BJ (cell line): ENCODE measurements at places on chromosomes 11 and 22. TPM values are rescaled to one million over a fixed set of nuclear protein-coding genes. Genes with fewer than 3 reads are reported as not detected.

SLC25A45 gene
- 1.1 and 2.1 TPM in 2 replicates for polyA plus RNA-seq

DNA sequence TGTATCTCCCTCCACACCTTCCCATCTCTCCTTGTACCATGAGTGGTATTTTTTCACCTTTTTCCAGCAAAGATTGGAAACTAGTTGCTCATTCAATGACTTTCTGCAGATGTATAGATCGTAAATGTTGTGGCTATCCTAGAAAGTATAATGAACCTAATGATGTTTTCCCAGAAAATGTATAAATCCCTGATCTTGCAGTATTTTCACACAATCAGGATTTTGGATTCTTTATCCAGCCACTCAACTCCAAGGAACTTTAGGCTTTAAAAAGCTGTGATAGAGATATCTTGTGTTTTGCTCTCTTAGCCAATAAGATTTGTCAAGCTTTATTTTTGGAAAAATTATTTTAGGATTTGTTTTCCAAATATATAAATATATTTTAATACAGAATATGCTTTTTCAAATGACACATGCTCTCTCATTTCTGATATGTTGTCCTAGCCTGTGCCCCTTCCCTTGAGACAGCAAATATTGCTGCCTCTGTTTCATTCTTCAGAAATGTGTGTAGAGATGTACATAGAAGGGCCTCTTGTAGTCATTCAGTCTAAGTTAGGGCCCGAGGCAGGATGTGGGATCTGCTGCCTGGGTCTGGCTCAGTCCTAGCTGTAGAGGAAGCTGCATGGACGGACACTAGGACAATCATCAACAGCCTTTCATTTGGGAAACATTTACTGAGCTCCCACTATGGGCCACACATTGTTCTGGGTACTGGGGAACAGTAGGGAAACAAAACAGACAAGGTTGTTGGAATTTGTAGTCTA, 62.4 kb downstream of the NAV2 start:
- no peak for DNase-seq

DNA sequence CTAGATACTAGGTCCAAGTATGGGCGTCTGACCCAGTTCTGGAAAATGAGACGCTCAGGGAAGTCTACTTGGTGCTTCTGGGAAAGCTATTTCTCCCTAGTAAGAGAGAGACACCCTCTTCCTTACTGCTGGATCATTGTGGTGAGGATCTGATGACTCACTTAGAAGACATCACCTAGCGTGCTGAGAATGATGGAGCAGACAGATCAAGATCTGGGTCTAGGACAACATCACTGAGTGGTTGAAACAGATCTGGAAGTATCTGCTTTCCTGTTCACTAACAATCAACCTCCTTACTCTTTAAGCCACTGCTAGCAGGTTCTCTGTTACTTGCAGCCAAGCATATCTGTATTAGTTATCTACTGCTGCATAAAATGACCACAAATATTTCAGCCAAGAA, 38.3 kb upstream of the HMGXB4 start:
- peak; percentile 25 for DNase-seq

DNA sequence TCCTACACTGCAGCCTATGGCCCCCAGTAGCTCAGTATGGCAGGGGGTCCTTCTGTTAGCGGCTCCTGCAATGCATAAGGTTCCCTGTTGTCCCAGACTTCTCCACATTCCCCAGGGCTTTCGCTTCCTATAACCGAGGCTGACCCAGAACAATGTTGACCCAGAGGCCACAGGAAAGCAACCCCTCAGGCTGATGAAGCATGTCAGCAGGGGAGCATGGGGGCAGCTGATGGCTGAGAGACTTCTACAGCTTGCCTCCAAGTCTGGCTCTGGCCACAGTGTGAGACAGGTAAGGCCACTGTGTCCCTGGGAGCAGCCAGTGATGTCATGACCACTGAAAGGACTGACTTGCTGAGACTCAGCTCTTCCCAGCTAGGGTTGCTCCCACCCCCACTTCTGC, 12.5 kb upstream of the PPFIBP2 start:
- DNase-seq = no peak

- DNase-seq = no peak
Measured at GRCh38 chr22:31206896-31207687, 5.0 kb upstream of the LIMK2 start.

DNA sequence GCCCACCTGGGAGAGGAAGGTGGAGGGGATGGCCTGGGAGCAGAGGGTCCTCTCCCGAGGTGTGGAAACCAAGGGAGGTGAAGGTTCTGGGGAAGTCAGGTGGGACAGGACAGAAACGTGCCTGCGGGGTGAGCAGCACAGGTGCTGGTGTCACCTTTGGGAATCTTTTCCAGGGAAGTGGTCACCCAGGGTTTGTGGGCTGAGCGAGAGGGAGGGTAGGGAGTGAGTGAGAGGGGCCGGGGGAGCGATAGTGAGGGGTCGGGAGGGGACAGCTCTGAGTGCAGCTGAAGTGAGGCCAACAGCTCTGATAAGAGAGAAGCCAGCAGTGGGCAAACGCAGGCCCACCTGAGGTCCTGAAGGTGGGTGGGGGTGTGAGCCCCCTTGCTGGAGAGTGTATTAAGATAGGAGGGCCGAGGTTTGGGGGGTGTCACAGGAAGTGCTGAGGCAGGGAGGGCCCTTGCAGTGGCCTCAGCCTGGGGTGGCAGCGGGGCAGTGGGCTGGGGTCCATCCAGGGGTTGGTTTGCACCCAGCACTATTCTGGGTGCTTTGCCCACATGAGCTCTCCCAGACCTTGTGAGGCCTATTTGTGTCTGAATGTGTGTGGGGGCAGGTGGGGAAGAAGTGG, 1.6 kb upstream of the SHANK3 start:
- no peak for DNase-seq

DNA sequence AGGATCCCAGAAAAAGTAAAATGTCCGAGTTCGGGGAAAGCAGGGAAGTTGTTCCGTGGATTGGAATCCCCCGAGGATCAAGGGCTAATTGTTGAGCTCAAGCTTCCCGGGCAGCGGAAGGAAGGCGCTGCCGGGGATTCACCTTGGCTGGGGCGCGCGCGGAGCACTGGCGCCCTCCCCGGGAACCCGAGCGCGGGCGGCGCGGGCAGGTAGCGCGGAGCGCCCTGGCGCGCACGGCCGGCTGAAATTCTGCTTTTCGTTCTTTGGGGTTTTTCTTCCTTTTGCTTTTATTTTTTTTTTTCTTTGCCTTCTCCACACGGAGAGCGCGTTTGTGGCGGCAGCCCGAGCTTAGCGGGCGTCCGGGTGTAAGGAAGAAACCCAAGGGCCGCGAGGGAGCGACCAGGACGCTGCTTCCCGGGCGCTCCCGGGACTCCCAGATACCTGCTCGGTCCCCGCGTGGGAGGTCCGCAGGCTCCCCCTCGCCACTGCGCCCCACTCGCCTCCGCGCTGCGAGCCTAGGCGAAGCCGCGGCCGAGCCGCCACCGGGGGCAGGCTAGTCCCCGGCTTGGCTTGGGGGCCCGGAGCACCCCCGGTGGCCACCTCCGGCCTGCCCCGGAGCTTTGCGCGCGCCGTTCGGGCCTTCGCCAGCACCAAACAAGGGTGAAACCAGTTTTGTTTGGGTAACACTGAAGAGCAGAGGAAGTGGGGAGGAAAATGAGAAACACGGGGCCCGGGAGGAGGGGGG, 4.8 kb upstream of the IGF2 start:
- DNase-seq = no peak

OR8H3 gene
- not detected in 2 replicates for polyA plus RNA-seq

DNA sequence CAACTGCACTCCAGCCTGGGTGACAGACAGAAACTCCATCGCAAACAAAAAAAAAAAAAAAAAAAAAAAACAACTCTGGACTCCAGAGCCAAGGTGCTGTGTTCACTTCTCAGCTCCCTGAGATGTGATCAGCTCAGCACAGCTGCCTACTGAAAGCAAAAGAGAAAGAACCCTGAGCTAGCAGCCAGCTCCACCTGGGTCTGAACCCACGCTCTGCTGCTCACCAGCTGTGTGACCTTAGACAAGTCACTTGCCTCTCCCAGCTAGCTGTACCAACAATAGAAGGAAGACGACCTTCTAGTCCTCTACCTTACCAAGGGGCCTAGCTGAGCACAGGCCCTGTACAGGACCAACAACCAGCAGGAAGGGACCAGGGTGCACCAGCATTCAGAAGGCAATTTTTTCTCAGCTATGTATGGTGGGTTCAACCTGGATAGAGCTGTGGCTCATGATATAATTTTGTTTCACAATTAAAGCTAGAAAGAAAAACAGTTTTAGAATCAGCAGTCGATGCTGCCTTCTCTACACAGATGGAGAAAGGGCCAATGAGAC, 3.8 kb downstream of the DGCR2 start:
- DNase-seq = no peak

- DNase-seq = no peak
Measured at GRCh38 chr22:26442086-26442756, 13.2 kb downstream of the ASPHD2 start.

OR51T1 gene
- not detected in 2 replicates for polyA plus RNA-seq

GRCh38 chr11:72591785-72592502, 82.3 kb downstream of the PDE2A start:
- DNase-seq = no peak

BIK gene
- polyA plus RNA-seq = 0.09 TPM in 2 replicates

PANX3 gene
- not detected in 2 replicates for polyA plus RNA-seq

CBLIF gene
- not detected in 2 replicates for polyA plus RNA-seq

DNA sequence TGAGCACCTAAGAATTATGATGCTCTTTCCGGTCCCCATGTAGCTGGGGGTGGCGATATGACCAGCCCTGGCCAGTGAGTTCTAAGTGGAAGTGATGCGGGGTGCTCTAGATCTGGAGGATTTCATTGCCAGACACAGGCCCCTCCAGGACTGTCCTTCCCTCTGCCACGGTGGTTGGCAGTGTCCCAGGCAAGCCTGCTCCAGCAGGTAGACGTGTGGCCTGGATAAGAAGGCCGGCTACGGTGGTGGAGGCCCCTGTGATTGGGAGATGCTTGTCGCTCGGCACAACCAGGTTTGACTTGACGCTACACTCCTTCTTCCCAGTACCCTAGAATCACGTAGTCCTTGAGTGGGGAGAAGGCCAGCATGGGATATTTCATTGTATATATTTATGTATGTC, 9.1 kb upstream of the ARHGAP8 start:
- DNase-seq = no peak

- DNase-seq = no peak
Measured at GRCh38 chr11:253160-253885, 16.5 kb downstream of the PSMD13 start.

DNA sequence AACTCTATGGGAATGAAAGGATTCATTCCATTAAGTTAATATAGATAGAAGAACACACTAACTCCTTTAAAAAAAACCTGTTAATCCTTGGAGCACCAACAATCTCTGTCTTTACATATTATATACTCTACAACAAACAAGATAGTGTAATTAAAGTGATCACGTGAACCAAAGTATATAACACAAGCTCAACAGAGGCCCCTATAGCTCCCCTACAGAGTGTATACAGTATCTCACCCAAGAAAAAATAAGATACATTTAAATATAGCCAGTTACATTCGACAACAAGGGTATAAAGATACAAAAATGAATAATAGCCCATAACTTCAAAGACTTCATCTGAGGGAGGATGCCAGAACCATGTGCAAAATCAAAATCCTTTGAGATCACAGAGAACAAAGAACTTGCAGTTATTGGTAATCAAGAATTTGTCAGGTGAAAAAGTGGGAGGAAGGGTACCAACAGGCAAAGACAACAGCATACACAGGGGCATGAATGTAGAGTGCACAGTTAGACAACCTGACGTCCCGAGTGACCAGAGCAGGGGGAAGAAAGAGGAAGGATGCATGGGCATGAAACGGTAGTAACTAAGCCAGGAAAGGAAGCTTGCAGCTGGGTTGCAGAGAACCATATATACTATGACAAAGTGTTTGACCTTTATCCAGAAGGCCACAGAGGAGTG, 4.7 kb downstream of the FCHSD2 start:
- no peak for DNase-seq

- DNase-seq = no peak
Measured at GRCh38 chr11:60242740-60243239, at the start of gene MS4A4E. Gene MS4A4E, minus strand, starts transcription at chr11:60243137. Its CDS starts 13,082 bp downstream, at chr11:60230055.

- DNase-seq = no peak
Measured at GRCh38 chr22:30056015-30056414, 24.2 kb upstream of the HORMAD2 start.

PATE2 gene
- polyA plus RNA-seq = not detected in 2 replicates

GRCh38 chr11:70191495-70192140, 11.5 kb upstream of the FADD start:
- no peak for DNase-seq

GRCh38 chr11:8863838-8864237, 47.2 kb upstream of the AKIP1 start:
- no peak for DNase-seq

DNA sequence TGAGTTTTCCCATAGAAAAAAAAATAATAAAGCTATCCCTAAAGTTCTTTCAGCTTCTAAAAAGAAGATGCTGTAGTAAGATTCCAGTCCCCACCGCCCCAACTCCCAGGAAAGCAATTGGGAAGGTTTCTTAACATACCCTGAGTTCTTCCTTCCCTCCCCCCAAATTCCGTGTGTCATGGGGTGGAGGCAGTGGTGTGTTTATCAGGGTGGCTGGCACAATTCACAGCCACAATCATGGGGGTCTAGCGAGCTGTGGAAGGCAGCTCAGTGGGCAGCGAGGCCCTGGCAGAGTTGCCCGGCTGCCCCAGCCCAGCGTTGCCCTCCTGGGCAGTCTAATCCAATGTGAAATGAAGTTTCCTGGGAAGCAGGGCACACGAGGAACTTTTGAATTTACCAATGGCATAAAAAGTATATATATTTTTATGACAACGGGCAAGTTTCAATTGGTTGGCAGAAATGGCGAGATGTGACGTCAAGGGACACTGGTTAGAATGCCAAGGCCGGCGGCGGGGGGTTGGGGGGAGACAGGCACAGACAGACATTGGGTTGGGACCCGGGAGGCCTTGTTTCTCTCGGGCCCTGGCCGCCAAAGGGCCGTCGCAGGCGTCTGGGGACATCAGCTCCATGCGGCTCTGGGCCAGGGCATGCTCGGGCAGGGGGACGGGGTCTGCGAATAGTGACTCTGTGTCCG, 80.7 kb upstream of the PPARA start:
- DNase-seq = peak; percentile 69

DNA sequence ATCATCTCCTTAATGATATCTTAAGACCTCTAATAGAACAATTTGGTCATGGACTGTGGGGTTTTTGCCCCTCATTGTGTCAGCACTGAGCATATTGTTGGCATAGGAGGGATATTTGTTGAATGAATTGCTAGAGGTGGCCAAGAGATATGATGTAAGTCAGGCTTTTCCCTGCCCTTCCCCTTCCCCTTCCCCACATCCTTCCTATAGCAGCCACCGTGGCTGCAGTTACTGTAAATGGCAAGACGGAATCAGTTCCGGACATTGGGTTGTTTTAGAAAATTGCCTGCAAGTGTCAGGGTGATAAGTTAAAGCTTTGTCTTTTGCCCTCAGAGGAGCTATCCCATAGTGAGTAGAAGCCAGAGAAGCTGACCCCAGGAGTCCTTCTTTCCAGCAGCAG, 23.0 kb downstream of the LIMK2 start:
- no peak for DNase-seq

DNA sequence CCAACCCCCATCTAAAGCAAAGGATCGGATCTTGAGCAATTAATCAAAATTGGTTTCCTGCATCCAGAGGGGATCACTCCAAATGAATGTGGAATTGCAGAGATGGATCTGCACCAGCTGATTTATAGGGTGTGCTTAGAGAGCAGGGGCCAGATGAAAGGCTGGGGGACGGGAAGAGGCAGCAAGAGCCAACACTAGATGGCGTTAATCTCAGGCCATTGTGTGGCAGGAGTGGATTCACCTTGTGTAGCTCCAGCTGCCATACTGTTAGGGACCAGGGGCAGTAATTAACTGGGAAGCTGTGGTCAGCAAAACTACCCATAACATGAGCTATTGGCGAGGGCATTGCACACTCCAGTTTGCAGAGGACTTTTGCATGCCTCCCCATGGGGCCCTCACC, 35.6 kb downstream of the SERPINH1 start:
- DNase-seq = no peak

- peak; percentile 76 for DNase-seq
Measured at GRCh38 chr22:29907753-29908515, 25.0 kb downstream of the MTMR3 start.

GRCh38 chr11:35688023-35688422, 25.4 kb downstream of the TRIM44 start:
- no peak for DNase-seq
